Epithelial cell of umbilical artery (primary cell): ENCODE measurements at places on chromosomes 6 and 20. TPM values are rescaled to one million over a fixed set of nuclear protein-coding genes. Genes with fewer than 3 reads are reported as not detected.

ADGRB3 gene
- total RNA-seq = under 0.01 TPM in 2 replicates

C2 gene
- total RNA-seq = not detected in 2 replicates

DSP gene
- total RNA-seq = under 0.01 and 0.46 TPM in 2 replicates

ARMC12 gene
- total RNA-seq = 0.30 TPM in 1 of 2 replicates, not detected in the other

DLL1 gene
- 0.65 and 1.7 TPM in 2 replicates for total RNA-seq

IRAK1BP1 gene
- 2.3 and 4.6 TPM in 2 replicates for total RNA-seq

FABP7 gene
- not detected in 2 replicates for total RNA-seq

TRIM10 gene
- not detected in 2 replicates for total RNA-seq

GTF2H4 gene
- total RNA-seq = 10.1 and 16.3 TPM in 2 replicates

PTK6 gene
- not detected in 2 replicates for total RNA-seq

RIPOR3 gene
- under 0.01 and 0.76 TPM in 2 replicates for total RNA-seq

DDX43 gene
- 0.65 and 1.5 TPM in 2 replicates for total RNA-seq
